ENCODE measurements at places on chromosomes 7 and 10.

- no peak for DNase-seq
These were observed 3.4 kb downstream of the STAM start for GRCh38 chr10:17647326-17647725.

DNA sequence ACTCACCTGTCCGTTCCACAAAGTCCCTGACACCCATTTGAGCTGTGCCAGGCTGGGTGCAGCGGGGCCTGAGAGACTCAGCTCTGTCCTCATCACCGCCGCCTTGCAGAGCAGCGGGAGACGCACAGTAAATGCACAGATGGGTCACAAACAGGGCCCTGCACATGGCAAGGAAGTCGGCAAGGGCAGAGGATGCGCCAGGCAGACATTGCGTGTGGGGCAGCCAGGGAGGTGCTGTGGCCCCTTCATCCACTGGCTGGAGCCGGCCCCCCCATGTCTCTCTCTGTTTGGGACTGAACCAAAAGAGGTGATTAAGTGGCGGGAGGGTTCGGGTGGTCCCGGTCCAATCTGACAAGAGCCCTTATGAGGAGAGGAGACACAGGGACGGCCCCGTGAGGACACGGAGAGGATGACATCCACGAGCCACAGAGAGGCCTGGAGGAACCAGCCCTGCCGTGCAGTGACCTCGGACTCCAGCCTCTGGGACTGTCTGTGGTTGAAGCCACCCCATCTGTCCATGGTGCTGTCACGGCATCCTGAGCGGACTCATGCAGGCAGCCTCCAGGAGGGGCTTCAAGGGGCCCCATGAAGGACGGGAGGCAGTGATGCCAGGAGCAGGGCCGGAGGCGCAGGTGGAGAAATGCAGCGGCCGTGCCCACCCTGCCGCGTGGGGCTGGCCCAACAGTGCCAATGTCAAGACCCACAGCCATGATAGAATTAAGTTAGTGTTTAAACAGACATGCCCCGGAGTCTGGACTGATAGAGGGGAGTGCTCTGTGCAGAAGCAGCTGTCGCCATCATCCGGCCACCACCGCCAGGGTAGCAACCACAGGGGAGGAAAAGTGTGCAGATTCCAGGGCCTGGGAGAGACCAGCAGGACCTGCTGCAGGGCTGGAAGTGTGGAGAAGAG, 28.4 kb upstream of the FOXL3 start:
- DNase-seq: no peak

DNA sequence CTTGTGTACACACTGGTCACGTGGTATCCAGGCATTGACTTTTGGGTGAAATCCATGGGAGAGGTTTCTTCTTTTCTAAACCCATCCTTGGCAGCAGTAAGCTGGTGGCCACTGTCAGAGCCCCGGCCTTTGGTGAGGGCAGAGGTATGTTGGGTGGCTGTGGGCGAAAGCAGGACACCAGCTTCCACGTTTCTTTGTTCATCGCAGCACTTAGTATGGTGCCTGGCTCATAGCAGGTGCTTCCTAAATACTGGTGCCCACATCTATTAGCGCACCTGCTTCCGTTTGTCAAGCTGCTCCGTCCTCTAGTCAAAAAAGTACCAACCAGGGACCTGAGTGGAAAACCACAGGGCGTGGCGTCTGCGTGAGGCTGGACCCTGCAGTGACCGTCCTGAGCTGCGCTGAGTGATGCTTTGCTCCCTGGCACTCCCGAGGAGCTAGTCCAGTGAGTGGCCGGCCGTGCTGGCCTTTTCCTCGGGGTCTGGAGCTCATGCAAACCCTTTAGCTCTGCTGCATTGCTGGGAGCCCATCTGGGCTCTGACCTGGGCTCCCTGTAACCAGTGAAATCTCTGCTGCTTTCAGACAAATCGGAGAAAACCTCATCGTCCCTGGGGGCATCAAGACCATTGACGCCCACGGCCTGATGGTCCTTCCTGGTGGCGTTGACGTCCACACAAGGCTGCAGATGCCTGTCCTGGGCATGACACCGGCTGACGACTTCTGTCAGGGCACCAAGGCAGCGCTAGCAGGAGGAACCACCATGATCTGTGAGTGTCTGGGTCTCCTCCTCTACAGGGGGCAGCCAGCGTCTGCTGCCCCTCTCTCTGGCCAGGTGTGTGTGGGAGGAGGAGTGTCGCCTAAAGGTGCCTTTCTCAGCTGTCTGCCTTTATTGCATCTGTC, 5.6 kb downstream of the DPYSL4 start:
- no peak for DNase-seq

DNA sequence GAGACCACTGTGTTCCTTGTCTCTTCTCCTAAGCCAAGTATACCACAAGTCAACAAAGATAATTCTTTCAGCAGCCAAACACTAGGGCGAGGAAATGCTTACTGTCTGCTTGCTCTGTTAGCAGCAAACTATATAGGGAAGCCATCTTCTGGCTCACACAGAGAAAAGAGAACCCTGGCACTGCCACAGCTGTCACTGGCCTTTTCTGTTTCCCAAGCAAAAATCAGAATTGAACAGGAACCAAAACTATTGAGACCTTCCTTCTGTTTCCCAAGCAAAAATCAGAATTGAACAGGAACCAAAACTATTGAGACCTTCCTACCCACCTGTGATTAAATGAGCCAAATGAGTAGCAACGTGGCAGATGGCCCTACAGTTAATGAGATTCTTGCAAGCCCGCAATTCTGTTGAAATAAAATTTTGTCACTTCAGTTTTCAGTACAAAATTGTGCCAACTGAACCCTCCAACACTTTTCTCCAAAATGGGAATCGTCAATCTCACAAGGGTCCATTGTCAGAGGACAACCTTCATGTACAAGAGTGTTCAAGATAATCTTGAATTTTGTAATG, 54.5 kb downstream of the LRRTM3 start:
- no peak for DNase-seq

DNA sequence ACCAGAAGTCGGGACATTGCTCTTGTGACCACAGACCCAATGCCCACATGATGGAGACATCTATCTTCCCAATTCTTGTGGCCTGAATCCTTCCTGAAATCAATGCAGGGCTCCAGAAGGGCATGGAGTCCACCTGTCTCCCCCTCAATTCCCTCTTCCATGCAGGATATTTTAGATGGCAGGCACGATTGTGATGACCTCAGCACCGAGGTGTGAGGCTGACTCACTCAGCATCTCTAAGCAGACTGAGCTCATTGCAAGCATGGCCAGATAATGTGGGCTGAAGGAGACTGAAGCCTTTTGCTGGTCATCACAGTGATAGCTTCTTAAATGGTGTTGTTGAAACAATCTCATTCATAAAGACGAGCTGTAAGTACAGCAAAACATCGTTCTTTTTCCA, 374.9 kb upstream of the PODXL start:
- no peak for DNase-seq

DNA sequence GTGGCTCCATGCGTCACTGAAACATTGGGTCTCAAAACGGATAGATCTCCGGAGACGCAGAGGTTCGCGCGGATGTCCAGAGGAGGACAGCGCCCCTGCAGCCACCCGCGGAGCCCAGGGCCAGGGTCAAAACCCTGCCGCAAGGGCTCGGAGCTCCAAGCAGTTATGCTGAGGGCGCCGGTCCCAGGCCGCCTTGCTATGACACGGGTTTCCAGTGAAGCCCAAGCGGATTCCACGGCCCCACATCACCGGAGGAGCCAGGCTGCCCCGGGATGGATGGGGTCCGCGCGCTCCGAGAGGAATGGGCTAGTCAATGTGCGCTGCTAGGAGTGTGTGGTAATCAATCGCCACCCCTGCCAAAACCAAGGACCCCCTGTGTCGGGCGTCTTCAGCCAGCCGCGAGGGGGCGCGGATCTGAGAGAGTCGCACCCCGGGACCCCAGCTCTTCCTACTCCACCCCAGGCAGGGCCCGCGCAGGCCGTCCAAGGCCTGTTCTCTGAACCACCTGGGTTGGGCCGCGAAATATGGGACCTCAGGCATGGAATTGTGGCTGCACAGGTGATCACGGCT, 5.6 kb upstream of the EMX2 start:
- DNase-seq: no peak

Data from brain (organoid and tissue), 16 donors.